ENCODE measurements at places on chromosomes 2 and 18. TPM values are rescaled to one million over a fixed set of nuclear protein-coding genes. Genes with fewer than 3 reads are reported as not detected.

LGALSL gene
- 80.1 TPM for polyA plus RNA-seq

DNA sequence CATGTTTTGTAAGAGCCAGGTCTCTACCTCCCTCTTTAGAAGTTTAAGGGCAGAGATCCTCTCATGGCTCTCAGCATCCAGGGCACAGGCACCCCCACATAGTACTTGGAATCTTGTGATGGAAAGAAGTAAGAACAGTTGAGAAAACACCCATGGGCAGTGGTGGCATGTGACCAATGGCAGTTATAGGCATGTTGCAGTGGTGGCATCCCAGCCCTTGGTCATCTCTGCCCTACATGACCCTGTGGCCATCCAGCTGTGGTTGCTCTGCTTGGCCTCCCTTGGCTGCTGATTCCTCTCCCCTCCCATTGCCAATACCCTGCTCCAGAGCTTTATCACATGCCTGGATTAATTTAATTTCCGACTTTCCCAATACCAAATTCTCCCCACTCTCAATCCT lies 13.3 kb upstream of the MSH2 start:
- no peak for DNase-seq

CNTNAP5 gene
- 0.12 TPM for polyA plus RNA-seq

GRCh38 chr2:7601990-7602389 lies 684.8 kb downstream of the RNF144A start:
- no peak for DNase-seq

- DNase-seq, result no peak
These were observed 103.8 kb upstream of the CDC42EP3 start for GRCh38 chr2:37774976-37775907.

DNA sequence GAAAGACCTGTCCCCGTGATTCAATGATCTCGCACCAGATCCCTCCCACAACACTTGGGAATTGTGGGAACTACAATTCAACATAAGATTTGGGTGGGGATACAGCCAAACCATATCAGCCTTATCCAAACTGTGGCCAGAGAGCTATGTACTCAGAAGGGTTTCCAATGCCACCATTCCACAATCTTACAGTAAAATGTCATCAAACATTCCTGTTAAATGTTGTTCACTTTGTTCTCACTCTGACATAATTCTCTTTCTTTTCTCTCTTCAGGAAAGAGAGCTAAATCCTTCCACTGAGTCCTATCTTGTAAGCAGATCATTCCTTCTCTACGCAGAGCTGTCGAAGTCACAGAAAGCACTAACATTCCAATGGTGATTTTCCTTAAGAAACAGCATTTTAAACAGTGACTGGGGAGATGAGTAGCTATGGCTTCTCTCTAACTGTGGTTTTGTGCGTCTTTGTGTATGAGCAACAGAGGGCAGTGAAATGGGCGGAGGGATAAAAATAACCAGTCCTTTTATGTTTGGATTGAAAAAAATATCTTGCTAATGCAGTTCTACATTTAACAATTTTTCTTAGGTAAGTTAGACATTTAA lies 684.7 kb downstream of the EPHA4 start:
- DNase-seq, result no peak

- no peak for DNase-seq
These were observed 25.9 kb upstream of the ATP9B start for GRCh38 chr18:79043288-79043687.

GRCh38 chr18:39862341-39862740 lies 2092.7 kb upstream of the PIK3C3 start:
- no peak for DNase-seq

AKAIN1 gene
- polyA plus RNA-seq, result not detected

RASGRP3 gene
- polyA plus RNA-seq, result 32.1 TPM

- DNase-seq, result no peak
These were observed 124.8 kb upstream of the CXCR4 start for GRCh38 chr2:136242687-136243277.

DNA sequence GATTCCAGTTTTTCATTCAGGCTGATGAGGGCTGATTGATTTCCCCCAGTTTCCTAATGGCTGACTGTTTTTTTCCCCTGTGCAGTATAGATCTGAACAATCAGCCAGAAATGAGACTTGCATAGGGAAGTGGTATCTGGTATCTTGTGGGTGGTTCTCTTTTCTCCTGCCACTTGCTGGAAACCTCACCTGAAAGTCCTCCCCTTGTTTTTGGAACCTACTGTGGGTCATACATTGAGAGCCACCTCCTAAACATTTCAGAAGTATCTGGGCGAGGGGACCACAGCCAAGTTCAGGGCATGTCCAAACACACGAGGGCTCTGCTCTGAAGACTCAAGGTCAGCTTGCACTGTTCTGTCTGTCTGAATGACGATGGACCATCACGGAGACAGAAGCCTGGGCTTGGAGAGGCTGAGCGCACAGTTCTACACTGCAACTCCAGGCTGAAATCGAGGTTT lies 19.3 kb downstream of the ALPK2 start:
- no peak for DNase-seq

DNA sequence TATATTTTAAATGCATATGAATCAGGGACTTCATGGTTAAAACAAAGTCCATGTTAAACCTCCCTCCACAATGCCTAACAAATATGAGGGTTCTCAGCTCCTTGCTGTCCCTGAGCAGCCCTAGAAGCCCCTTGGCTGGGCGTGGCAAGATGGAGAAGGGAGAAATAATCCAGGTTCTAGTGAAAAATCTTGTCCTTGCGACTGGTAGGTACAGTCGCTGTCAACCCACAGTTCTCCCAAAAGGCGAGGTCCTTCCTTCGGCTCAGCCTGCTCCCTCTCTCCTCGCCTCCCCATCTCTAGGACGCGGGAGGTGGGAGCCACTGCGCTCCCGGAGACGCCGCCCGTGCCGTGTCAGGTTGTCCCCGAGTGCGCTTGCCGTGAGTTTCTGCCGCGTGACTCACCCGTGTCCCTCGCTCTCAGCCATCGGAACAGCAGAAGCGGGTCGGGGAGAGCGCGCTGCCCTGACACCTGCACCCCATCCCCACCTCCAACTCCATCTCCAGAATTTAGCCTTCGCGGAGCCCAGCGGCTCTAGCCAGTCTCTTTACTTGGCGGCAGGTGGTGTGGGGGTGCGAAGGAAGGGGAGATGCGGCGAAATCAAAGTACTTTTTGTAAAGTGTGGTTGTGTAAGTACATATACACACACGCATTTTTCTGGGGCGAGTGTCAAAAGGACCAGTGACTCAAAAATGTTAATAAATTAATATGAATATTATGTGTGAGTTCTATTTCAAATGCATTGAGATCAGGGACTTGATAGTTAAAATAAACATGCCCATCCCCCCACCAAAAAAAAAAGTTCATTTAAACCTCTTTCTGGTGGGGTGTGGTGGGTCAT lies 65.1 kb upstream of the TMEM17 start:
- no peak for DNase-seq

- DNase-seq, result no peak
These were observed 160.0 kb upstream of the TRIB2 start for GRCh38 chr2:12556762-12557161.

- no peak for DNase-seq
These were observed 257.3 kb upstream of the RASGRP3 start for GRCh38 chr2:33219114-33219513.

DNA sequence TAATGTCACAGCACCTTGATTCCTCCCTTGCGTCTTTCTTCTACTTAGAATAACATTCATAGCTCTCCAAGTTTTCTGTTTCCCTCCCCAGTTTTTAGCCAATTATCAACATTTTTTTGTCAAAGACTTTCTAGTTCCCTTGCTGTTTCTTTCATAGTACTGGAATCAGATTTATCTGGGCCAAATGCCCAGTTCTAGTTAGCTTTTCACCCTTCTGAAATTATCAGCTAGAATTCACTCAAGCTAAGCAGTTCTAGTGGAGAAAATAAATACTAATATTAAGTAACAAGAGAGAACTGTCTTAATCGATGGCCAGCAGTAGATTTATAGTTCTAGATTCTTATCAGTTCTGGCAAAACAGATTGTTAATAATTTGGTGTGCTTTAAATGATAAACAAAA lies 36.2 kb downstream of the EFEMP1 start:
- peak; percentile 38 for DNase-seq

DNA sequence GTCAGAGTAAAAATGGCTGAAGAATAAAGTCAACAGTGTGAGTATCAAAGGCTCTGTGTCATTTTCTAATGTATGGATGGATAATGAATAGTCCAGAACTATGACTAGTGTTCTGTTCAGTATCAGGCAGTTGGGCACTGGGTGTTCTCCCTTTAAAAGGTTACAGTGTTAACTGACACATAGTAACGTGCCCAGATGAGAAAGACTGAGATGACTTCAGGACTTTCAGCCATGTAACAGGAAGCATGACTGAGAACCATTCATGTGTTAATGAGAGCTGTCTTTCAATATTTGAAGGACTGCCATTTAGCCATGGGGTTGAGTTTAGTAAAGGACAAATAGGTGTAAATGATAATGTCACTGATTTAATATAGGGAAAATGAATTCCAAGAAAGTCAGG lies 187.1 kb downstream of the GULP1 start:
- no peak for DNase-seq

DNA sequence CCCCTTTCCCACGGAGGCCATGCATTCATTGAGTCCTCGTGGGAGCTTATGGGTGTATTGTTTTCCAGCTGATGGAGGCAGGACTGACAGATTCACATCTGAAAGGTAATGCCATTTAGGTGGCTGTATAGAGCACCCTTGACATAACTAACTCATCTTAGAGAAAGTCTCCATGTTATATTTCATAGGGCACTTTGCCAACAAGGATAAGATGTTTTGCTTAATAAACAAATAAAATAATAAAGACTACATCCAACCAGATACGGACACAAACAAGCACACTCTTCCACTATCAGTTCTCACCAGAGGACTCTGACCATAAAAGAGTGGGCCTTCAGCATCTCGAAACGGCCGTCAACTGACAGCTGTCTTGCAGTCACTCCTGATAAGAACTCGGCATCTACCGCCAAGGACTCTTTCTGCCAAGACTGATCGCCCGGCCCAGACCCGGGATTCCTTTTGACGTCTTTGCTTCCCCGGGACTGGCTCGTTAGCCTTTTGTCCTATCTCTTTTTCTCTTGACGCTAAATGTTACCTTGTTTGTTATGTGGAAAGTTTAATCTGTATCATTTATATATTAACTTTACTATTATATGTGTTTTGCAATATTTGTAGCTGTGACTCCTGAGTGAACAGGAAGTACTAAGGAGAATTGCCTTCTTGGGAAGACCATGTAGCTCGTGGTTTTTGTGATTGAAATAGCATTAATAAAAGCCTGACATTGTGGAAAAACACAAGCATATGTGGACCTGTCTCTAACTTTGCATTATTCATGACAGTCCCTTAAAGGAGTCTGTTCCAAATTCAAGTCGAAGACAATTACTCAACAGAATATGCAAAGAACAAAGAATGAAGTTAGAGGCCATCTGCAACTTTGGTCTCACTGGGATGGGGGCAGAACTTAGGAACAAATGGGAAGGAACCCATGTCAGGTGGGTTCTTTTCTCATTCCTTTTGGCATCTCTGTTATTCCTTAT lies 195.1 kb downstream of the LPIN1 start:
- no peak for DNase-seq

ARID5A gene
- 7.8 TPM for polyA plus RNA-seq

- no peak for DNase-seq
These were observed 82.1 kb downstream of the HS1BP3 start for GRCh38 chr2:20568501-20569463.

- no peak for DNase-seq
These were observed 157.5 kb downstream of the ZFP36L2 start for GRCh38 chr2:43068631-43069517.

DNA sequence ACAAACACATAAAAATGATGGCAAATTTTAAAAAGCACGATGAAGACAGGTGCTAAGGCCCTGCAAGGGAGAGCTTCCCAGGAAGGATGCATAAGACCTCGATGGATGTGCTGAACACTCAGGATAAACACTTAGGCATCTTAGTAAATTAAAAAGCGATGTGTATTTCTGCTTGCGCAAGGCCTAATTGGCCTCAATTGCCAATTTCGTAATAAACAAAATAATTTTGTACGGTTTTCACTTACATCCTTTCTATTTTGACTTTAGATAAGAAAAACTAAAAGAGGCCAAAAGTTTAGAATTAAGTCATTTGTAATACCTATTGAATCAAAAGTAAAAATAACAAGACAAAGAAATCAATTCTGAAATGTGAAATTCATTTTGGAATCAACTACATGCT lies 189.1 kb downstream of the TCF4 start:
- DNase-seq, result no peak

- DNase-seq, result no peak
These were observed 172.1 kb downstream of the CBLN2 start for GRCh38 chr18:72372076-72372475.

GRHL1 gene
- polyA plus RNA-seq, result 6.9 TPM

NAT8 gene
- 1.4 TPM for polyA plus RNA-seq

DNA sequence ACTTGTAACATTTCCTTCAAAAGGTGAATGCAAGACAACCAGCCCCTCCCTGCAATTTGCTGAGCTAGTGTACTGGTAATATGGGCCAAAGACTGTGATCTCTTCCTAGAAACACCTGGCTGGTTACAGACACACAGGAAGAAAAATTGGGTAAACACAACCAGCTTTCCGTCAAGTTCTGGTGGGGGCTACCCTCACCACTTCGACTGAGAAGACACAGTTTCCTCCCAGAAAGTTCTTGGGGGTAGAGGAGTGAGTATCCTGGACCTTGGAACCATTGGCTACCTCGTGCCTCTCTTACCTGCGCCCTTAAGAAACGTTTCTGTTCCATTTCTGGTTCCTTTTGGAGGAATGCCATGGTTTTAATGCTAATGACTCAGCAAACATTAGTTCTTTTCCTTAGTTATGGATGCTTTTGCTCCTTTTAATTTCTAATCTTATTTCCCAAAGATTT lies 120.9 kb upstream of the DLX2 start:
- DNase-seq, result no peak

DNA sequence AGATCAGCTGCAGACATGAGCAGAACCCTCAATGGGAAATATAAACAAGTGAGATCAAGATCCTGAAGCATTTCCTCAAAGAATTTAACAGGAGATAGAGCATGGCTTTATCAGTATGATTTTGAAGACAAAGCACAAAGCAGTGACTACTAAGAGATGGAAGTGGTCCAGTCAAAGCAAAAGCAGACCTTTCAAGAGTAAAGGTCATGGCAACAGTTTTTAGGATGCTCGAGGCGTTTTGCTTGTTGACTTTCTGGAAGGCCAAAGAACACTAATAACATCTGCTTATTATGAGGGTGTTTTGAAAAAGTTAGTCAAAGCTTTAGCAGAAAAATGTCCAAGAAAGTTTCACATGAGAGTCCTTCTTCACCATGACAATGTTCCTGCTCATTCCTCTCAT lies 128.5 kb downstream of the KCNE4 start:
- no peak for DNase-seq

IGFBP2 gene
- 120 TPM for polyA plus RNA-seq

EFEMP1 gene
- 145 TPM for polyA plus RNA-seq

- DNase-seq, result no peak
These were observed 38.3 kb upstream of the TEX51 start for GRCh38 chr2:126860385-126860784.

DNA sequence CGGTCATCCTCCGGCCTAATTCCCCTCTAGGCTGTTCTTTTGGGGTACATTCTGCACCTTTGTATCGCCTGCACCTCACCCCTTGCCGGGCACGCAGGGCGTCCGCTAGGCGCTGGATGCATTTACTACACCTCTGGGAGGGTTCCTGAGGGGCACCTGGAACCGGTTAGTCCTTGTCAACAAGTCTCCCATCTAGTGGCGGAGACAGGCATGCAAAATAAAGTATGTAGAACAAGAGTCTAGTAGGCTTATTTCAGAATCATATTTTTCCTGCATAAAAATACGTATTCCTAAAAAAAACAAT lies 705 bp upstream of the TEX261 start:
- no peak for DNase-seq

ARHGAP25 gene
- 8.9 TPM for polyA plus RNA-seq

All from right lung (tissue), 10 donors.